SK-MEL-5 (cell line): ENCODE measurements at places on chromosomes 3 and 15. TPM values are rescaled to one million over a fixed set of nuclear protein-coding genes. Genes with fewer than 3 reads are reported as not detected.

Gene CLK3
- total RNA-seq = 44.4 and 53.2 TPM in 2 replicates

Gene CAV3
- not detected in 2 replicates for total RNA-seq

GRCh38 chr15:56492791-56493555 lies 28.0 kb upstream of the MNS1 start:
- DNase-seq = no peak

DNA sequence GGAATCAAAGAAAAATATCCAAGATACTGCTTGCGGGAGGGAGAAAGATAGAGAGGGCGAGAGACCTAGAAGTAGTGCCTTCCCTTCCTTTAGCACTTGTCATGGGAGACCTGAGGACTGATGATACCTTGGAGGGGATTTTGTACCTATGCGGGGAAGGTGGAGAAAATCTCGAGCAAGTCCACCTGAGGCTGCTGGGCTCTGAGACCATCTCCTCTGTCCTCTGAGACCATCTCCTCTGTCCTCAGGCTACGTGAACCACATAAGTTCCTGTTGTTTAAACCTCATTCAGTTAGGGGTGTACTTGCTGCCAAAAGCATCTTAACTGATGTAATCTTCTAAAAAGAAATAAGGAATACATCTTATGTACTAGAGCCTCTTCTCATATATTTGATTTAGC lies 164.9 kb downstream of the NR2F2 start:
- no peak for DNase-seq

GRCh38 chr3:64355401-64355807 lies 130.1 kb upstream of the PRICKLE2 start:
- DNase-seq = no peak

DNA sequence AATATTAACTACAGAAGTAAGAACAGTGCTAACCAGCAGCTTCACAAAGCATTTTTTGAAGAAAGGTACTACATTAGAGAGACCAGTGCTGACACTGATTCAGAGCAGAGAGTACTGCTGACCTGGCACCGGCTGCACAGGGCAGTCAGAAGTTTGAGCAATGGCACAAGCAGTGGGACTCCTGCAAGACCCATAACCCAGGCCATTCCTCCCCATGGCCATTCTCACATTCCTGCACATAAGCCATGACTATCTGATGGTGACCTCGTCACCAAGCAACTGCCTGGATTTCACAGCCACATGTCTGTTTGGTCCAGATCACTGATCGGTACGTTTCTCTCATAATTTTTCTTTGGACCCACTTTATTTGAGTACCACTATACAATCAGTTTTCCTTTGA lies 88.7 kb downstream of the GPR156 start:
- no peak for DNase-seq

DNA sequence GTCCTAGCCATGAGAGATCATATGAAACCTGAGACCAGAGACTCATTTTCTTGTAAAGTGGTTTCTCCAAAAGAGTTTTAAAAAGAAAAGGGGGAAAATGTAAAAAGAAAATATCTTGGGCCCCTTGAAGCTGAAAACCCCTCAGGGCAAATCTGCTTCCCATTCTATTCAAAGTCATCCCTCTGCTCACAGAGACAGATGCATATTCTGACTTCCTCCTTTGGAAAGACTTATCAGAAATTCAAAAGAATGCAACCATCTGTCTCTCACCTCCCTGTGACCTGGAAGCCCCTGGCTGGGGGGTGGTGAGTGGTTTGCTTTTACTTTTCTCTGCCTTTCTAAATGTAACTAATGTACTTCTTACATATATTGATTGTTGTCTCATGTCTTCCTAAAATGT lies 1154.8 kb downstream of the NSUN3 start:
- no peak for DNase-seq

Gene SEMA3G
- 0.40 and 0.43 TPM in 2 replicates for total RNA-seq

Gene TLR9
- total RNA-seq = not detected in 2 replicates

DNA sequence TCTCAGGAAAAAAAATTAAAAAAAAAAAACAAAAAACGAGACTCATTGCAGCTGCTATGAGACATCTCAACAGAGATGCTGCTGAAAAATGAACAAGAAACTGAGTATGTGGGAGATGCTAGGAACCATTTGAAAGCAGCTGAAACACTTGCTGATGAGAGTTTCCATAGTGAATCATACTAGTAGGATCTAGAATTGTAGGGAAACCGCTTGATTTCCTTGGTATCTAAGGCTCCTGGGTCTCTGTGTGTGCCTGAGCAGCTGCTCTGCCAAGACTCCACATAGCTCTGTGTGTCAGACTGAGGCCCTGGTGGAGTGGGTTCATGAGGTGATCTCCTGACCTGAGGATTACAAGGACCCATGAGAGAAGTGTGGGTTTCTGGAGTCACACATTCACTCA lies 313.4 kb upstream of the NECTIN3 start:
- no peak for DNase-seq

DNA sequence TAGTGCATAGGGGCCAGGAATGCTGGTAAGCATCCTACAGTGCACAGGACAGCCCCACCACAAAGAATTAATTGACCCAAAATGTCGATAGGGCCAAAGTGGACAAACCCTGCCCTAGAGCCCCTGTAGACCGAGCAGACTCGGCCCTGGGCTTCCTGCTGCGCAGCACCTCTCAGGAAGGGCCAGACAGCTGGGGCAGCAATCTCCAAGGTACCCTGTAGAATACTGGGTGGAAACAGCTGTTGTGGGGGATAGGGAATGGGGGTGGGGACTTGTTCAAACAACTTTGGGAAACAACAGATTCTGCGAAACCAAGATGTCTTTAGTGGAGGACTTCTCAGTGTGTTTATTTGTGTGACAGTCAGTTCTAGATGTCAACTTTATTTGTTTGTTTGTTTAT lies 67.1 kb downstream of the MRPL46 start:
- no peak for DNase-seq

DNA sequence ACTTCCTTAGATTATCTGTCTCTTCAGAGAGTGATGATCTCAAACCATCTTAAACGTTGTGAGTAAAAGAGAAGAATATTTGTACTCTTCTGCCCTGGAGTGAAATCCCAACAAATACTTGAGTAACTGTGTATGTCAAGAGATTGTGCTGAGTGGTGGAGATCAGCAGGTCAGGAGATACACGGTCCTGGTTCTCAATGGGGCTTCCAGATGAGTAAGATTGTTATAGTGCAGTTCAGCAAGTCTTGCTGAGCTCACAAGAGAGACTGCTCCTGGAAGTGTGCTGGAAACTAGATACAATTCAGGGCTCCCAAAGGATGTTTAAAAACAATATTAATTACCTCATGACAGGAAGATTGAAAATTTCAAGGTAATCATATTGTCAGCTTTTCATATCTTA lies 184.3 kb downstream of the AKAP13 start:
- peak; percentile 29 for DNase-seq

- peak; percentile 6 for DNase-seq
These were observed 70.7 kb downstream of the CD200R1L start for GRCh38 chr3:112776000-112776399.

Gene GPR149
- total RNA-seq = not detected in 2 replicates

Gene HRG
- not detected in 2 replicates for total RNA-seq

Gene DISP2
- 0.34 and 0.80 TPM in 2 replicates for total RNA-seq

Gene RASL12
- not detected in 2 replicates for total RNA-seq

Gene IL17RB
- not detected in 2 replicates for total RNA-seq

DNA sequence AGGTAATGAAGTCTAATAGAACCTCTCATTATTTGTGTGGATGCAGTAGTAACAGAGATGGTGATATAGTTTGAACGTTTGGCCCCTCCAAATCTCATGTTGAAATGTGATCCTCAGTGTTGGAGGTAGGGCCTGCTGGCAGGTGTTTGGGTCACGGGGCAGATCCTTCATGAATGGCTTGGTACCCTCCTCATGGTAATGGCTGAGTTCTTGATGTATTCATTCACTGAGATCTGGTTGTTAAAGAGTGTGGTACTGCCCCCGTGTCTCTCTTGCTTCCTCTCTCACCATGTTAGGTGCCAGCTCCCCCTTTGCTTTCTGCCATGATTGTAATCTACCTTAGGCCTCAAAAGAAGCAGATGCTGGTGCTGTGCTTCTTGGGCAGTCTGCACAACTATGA lies 606.8 kb downstream of the UNC13C start:
- no peak for DNase-seq

DNA sequence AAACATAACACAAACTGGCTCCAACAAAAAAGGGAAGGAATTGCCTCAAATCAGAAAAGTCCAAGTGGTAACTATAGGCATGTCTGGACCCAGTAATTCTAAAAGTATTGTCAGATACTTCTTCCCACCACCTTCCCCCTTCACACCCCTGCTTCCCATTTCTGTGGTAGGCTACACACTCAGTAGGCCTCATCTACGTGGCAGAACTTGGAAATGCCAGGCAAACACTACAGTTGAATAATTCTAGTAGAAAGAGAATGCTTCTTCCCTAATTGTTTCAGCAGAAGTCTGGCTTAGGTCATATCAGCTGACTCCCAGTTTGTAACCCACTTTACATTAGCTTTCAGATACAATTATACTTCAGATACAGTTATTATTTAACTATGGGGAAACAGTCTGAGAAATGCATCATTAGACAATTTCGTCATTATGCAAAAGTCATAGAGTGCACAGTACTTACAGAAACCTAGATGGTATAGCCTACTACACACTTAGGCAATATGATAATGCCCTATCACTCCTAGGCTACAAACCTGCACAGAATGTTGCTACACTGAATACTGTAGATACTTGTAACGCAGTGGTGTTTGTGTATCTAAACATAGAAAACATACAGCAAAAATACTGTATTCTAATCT lies 6.4 kb downstream of the SETMAR start:
- DNase-seq = peak; percentile 38

GRCh38 chr3:27914199-27914598 lies 192.1 kb upstream of the EOMES start:
- peak; percentile 59 for DNase-seq

DNA sequence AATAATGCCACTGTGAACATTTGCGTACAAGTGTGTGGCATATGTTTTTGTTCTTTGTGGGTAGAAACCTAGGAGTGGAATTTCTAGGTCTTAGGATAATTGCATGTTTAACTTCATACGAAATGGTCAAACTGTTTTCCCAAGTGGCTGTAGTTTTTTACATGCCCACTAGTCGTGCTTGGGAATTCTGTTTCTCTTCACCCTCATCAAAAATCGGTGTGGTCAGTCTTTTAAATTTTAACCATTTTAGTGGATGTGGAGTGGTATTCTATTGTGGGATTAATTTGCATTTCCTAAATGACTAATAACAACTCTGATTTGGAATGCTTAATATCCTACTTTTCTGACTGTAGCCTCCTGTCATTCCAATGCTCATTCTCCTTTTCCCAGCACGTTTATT lies 27.6 kb downstream of the ZFAND6 start:
- DNase-seq = peak; percentile 42

Gene STOML1
- 7.8 and 8.0 TPM in 2 replicates for total RNA-seq

GRCh38 chr3:32453346-32453745 lies 49.3 kb downstream of the CMTM6 start:
- DNase-seq = no peak

DNA sequence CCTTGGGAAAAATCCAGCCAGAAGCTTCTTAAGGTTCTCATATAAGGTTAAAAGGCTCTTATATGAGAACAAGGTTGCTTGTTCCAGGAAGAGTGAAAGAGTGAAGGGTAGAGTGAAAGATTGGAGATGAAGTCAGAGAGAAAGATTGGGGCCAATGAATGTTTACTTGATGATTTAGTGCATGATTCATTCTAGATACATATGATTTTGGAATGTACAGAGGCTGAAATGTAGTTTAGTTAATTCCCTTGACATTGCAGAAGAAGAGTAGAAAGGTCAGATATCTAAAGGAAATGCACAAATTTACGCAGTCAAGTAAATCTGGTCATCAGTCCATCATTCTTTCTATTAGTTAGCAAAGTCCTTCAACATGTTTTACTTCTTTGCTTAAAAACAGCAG lies 619.8 kb upstream of the ZNF717 start:
- no peak for DNase-seq

DNA sequence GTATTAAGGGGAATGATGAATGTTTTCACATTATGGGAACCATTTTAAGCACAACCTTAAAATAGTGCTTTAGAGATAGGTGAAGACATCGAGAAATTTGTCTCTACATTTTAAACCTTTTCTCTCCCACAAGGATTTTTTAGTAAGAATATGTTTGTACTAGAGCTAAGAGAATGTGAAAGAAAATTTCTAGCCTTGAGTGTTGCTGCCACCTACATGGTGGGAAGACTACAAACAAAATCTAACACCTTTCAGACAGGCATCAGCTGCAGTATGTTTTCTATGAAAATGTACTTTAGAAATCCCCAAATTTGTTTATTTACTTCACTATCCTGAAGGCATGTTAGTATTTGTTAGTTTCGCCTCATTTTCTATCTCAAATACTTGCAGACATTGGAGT lies 247.4 kb downstream of the WDR72 start:
- peak; percentile 48 for DNase-seq

Gene CTXN2
- total RNA-seq = not detected in 2 replicates
